Inflammatory macrophage treated with lipopolysaccharide for 1 hour (primary cell): ENCODE measurements at places on chromosomes 6 and 20.

- no peak for DNase-seq
These were observed 436.4 kb downstream of the TFAP2A start for GRCh38 chr6:9978480-9978879.

DNA sequence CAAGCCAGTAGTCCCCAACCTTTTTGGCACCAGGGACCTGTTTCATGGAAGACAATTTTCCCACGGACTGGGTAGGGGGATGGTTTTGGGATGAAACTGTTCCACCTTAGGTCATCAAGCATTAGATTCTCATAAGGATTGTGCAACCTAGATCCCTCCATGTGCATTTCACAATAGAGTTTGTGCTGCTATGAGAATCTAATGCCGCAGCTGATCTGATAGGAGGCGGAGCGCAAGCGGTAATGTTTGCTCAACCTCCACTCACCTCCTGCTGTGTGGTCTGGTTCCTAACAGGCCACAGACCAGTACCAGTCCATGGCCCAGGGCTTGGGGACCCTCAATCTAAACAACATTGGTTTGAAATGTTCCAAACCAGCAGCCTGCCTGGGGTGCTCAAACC is 137.0 kb upstream of the STXBP5 start:
- no peak for DNase-seq

GRCh38 chr6:104218116-104218515 is 641.6 kb downstream of the HACE1 start:
- DNase-seq, result no peak

- DNase-seq, result no peak
These were observed 281.8 kb upstream of the PLCB4 start for GRCh38 chr20:8787090-8787489.

DNA sequence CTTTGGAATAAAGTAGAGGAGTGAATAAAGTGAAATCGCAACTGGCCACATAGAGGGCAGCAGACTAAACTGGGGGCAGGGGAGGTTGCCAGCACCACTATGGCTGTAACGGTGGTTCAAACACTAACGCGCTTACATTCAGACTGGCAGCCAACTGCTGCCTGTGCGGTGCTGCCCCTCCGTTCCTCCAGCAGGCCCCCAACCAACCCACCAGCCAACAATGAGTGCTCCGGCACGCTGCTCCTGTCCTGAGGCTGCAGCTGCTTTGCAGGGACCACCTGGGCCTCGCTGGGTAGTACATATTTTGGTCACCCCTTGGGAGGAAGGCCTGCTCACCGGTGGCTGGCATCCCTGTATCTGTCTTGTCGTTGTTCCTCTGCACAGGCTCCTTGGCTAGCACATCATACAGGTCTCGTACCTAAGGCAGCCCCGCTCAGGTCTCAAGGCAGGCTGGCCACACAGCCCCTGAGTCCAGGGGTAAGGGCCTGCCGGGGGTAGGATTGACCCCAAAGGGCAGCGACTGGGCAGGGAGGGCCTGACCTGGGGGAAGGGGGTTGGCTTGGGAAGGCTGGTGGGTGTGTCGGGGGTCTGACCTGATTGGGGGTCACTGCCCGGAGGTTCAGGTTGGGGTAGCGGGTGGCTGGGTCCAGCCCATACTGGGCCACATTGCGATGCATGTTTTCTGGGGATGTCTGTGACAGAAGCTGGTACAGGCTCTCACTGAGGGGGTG is 6.3 kb downstream of the MICAL1 start:
- no peak for DNase-seq

- DNase-seq, result no peak
These were observed 79.0 kb upstream of the FYN start for GRCh38 chr6:111952274-111952673.

- no peak for DNase-seq
These were observed 6.5 kb downstream of the PTPRK start for GRCh38 chr6:128513878-128514277.

DNA sequence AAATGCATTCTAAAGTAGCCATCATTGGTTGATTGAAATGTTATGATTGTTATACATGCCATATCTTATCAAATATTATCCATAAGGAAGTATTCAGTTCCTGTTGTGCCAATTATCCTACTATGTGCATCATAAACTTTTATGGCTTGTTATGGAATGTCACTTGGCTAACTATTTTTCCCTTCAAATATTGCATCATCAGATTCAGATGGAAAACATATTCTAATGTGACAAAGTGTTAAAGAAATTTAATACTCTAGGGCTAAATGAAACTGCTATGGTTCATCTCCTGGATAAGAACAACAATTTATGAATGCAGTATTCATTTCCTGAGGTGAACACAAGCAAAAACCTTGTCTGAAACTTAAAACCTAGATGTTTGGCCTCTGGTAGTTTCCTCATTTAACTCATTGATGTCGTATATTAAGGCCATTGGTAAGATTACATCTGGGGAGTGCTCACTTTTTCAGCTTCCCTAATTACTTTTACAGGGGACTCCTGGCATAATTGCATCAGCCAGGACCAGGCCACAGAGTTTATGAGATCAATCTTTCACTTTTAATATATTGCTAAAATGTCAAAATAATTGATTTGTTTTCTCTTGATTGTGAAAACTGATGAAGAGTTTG is 134.9 kb upstream of the CEP162 start:
- DNase-seq, result no peak

DNA sequence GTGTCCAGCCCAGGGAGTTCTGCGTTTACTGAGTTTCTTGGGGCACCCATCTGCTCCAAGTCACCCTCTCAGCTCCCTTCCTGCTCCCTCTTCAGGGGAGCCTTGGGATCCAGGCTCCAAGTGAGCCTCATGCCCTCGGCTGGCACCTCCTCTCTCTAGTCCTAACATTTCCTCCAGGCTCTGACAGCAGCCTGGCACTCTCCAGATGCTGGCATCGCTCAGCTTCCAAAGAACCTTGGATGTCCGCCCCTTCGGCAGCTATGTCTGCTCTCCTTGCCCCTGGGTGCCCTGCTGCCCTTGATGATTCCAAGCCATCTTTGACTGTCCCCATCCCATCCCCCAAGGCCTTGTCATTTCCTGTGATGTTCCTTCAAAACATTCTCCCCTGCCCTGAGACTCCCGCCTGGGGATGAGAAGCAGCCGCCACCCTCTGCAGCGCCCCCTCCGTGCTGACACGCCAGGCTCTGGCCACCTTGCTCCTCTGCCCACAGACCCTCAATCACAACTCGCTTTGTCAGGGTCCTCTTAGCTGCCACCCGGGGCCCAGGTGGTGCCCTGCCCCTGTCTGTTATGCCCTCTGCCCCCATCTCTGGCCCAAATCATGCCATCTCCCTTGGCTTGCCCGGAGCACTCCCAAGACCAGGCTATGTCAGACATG is 6.6 kb upstream of the GFRA4 start:
- DNase-seq, result no peak
